Aorta (tissue), 5 donors: ENCODE measurements at places on chromosomes 3 and 15. TPM values are rescaled to one million over a fixed set of nuclear protein-coding genes. Genes with fewer than 3 reads are reported as not detected.

SH3GL3 gene
- total RNA-seq: 0.48 TPM

TTC14 gene
- total RNA-seq: 73.6 TPM

ARGFX gene
- not detected for total RNA-seq

COLQ gene
- total RNA-seq: 10.7 TPM

UPK1B gene
- not detected for total RNA-seq

DNA sequence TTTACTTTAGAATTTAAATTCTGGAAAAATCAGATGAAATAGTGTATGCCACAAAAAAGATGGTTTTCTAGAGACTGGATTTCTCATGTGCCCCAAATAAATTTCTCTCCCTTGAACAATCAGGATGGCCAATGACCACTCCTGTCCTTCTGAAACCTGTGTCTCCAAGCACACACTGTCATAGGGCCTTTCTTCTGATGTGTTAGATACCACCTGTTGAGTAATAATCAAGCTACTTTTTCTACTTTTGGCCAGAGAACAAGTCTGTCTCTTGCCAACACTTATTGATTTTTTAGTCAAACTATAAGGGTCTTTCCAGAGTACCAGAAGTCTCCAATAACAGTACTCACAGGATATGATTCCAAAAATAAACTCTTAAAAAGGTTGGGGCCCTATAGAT, 16.1 kb upstream of the TFG start:
- DNase-seq: no peak

GRCh38 chr3:20682573-20682972, 496.6 kb upstream of the SGO1 start:
- no peak for DNase-seq

- no peak for DNase-seq
These were observed 170.5 kb downstream of the GREM1 start for GRCh38 chr15:32888221-32888761.

- no peak for DNase-seq
These were observed 8.5 kb downstream of the MBNL1 start for GRCh38 chr3:152277198-152277597.

DNA sequence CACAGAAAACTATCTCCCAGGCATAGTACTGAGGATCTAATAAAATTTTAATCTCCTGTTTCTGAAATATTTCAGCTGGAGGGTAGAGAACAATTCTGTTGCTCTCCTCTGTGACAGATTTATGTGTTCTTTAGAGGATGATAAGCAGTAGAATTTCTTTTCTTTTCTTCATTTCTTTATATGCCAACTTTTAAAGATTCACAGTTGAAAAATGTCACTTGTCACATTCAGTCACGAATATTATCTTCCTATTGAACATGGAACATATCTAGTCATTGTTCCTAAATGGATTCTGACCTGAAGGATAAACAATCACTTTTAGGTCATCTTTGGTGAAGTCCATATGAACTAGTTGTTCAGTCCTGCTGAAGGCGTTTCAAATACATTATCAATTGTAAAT, 585.5 kb upstream of the DPPA4 start:
- no peak for DNase-seq

DNA sequence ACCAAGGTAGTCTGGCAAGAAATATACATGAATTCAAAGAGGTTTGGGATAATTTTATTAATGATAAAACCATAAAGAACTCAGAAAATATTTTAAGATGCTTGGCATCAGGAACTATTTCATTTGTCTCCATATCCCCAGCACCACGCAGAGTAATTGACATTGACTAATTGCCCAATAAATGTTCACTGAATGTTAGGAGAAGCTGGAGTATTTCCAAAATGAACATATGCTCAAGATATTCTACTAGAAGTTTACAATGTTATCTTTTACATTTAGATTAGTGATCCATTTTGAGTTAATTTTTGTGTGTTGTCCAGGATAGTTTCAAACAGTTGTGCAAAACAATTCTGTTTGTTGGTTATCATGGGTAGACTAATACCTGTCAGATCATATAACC, 298.8 kb upstream of the CTDSPL start:
- DNase-seq: no peak

DNA sequence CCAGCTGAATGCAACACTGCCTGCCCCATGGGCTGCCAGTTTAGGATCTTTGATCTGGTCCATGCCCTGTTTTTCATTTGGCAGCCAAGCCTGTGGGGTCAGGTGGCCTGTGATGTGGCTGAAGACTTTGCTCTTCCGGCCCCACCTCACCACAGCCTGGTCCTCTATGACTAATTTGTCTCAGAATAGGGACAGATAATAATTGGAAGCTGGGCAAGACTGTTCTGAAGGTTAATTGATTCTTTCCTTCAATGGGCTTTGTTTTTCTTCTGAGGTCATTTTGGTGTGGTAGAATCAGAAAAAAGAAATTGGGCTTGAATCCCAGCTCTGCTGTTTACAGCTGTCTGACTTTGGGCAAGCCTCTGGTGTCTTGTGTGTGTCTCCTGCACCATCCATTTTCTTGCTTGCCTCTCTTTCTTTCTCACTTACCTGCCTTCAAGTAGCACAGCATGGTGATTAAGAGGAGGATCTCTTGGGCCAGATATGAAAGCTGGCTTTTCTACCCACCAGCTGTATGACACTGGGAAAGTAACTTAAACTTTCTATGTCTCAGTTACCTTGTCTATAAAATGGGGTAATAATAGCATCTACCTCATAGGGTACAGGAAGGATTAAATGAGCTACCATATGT, 24.2 kb downstream of the ABHD2 start:
- peak; percentile 80 for DNase-seq

- DNase-seq: no peak
These were observed 1.6 kb downstream of the C3orf38 start for GRCh38 chr3:88151358-88151757.

GRCh38 chr15:66186049-66186825, 67.3 kb downstream of the MEGF11 start:
- no peak for DNase-seq
